Stimulated activated CD4-positive, alpha-beta T cell treated with anti-CD3 and anti-CD28 coated beads, TNF-alpha, amount 100 ng/mL, for 1 hour (primary cell): ENCODE measurements at places on chromosomes 16 and 17.

- DNase-seq, result no peak
These were observed 109.3 kb upstream of the METRNL start for GRCh38 chr17:82970067-82970466.

DNA sequence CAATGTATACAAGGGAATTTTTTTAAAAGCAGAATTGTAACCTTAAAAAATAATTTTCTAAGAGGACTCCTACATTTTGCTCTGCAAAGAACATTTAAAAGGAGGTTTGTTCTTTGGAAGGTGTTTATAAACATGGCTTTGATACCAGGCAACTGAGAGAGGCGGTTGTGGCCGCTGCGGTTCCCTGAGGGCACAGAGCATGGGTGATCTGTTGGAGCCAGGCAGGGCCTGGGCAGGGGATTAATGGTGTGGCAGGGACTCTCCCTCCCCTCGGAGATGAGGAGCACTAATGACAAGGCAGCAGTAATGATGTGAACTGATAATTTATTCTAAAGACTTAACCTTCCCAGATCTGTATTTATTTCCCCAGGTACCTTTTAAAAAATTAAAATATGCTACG is 65.4 kb downstream of the WWP2 start:
- DNase-seq, result no peak

DNA sequence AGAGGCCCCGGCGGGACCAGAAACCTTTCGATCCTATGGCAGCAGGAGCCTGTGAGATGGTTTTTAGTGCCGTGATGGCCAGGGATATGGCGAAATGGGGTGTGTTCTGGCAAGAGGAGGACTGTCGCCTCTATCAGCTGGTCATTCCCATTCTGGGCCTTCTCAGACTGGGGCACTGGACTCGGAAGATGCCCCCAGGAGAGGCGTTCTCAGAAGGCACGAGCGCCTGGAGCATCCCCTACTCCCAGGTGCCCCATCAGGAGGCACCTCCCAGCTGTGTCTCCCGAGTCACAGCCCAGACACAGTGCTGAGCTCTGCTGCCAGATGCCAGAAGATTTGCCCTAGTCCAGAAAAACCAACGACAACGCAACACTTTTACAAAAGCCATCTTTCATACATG is 54.6 kb upstream of the ENDOV start:
- no peak for DNase-seq

GRCh38 chr17:57035971-57036481 is 49.0 kb upstream of the AKAP1 start:
- no peak for DNase-seq

- no peak for DNase-seq
These were observed at the start of gene TMEM98 for GRCh38 chr17:32927724-32928585. Gene TMEM98 (plus strand): TSS chr17:32928153. CDS start chr17:32931529, 3,376 bp downstream.

GRCh38 chr17:12737740-12738469 is 51.4 kb upstream of the ARHGAP44 start:
- DNase-seq, result no peak
